ENCODE measurements at places on chromosomes 2 and 18.

DNA sequence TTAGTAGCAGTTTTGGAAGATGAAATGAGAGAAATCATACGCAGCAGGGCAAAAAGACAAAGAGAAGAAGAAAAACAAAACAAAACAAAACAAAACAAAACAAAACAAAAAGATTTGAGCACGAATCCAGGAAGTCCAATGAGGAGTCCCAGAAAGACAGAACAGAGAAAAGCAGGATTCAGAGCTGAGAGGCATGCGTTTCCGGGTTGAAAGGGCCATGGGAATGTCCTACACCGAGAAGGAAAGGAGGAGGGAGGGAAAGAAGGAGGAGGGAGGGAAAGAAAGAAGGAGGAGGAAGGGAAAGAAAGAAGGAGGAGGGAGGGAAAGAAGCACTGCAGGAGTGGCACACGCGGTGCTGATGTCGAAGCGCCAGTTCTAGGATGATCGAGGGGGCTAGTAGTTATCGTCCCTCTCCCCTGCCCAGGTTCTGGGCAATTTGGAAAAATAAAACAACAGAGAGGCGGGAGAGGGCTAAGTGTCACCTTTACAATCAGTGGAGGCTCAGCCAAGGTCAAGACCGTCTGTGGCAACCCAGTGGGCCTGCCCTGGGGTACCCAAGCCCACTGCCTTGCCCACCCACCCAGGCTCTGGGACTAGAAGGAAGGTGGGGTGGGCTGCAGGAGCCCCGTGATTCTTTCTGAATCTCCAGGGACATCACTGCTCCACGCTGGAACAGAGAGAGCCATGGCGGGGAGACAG lies 68.4 kb downstream of the TWIST2 start:
- no peaks in the 10 kb centered on the region for H3K4me1 ChIP-seq
- no peak for DNase-seq
- H3K27ac ChIP-seq: no peak overlapping the region
- no peak overlapping the region for H3K4me3 ChIP-seq

DNA sequence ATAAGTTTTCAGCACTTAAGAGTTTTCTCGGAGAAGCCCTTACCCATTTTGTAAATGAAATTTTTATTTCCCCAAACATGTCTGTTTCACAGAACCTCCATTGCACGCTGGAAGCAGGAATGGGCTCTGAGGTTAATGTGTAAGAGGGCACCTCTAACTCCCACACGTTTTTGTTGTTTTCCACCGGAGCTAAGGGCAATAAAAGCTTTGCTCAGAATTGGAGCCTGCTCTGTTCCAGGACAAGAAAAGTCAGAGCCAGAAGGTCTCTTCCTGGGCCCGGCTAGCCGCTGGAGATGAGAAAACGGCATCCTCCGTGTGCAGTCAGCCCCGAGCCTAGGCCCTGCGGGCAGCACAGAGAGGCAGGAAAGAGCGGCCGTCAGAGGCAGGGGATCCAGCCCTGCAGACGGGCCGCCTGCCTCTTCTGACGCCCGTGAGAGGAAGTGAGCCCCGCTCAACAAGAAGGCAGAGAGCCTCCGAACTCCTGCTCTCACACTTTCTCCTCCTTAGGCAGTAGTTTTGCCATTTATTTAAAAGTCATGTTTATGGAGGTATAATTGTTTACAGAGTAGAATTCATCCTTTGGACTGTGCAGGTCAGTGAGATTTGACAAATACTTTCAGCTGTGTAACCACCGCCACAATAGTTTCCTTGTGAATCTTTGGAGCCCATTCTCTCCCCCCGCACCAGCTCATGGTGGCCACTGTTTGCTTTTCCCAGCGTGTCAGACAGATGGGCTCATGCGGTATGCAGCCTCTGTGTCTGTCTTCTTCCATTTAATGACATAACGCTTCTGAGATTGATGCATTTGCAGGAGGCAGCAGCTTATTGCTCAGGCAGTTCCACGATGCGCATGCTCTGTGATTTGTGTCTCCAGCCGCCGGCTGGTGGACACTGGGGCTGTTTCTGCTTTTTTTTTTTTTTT lies 117.3 kb downstream of the GALR1 start:
- DNase-seq: no peak
- H3K4me3 ChIP-seq: no peak overlapping the region
- no peaks in the 10 kb centered on the region for H3K4me1 ChIP-seq

DNA sequence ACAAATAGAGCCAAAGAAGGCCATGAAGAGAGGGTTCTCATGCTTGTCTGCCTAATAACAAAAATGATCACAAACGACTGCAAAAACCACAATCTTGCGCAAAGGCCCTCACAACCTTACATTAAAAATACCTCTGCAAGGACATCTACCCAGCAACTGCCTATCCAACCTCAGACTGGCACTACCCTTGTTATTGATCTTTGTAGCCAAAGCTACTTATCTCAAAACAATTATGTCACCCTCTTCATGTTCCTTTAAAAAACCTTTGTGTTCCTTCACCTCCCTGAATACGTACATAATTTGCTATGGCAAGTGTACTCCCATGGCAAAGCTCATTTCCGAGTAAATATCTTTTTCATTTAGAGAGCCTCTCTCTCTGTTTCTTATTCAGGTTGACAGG lies 44.1 kb downstream of the TMEM163 start:
- H3K27me3 ChIP-seq: no peaks in the 10 kb centered on the region
- no peaks in the 10 kb centered on the region for H3K36me3 ChIP-seq
- H3K4me1 ChIP-seq: peaks cover 37% of the 10 kb centered on the region
- H3K4me3 ChIP-seq: no peak overlapping the region
- DNase-seq: no peak

- no peak overlapping the region for H3K4me3 ChIP-seq
- H3K36me3 ChIP-seq: no peaks in the 10 kb centered on the region
- DNase-seq: no peak
- peaks cover 13% of the 10 kb centered on the region for H3K4me1 ChIP-seq
- H3K27ac ChIP-seq: no peak overlapping the region
These were observed 3.7 kb downstream of the NPPC start for GRCh38 chr2:231922311-231923009.

DNA sequence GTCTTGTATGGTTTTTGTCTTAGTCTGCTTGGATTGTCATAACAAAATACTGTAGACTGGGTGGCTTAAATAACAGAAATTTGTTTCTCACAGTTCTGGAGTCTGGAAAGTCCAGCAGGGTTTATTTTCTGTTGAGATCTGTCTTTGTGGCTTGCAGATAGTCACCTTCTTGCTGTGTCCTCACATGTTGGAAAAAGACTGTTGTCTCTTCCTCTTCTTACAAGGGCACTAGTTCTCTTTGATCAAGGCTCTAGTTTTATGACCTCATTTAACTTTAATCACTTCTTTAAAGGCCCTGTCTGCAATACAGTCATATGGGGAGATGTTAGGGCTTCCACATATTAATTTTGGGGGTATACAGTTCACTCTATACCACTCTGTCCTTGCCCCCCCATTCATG lies 56.5 kb downstream of the NBEAL1 start:
- H3K36me3 ChIP-seq: peaks cover 8% of the 10 kb centered on the region
- H3K4me3 ChIP-seq: no peak overlapping the region
- H3K4me1 ChIP-seq: no peaks in the 10 kb centered on the region
- H3K27ac ChIP-seq: no peak overlapping the region

DNA sequence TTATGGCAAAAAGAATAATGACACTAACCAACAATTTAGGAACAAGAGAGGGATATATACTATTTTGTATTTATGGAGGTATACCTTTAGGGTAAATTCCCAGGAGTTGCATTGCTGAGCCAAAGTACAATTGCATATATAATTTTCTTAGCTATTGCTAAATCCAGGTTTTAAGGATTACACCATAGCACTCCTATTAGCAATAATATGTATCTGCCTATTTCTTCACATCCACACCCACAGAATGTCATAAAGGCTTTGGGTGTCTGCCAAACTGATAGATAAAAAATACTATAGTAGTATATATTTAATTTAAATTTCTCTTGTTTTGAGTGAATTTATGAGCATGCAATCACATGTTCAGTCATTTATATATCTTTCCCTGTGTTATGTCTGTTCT lies 11.5 kb upstream of the SERPINB13 start:
- no peaks in the 10 kb centered on the region for H3K4me1 ChIP-seq
- H3K27ac ChIP-seq: no peak overlapping the region
- no peak overlapping the region for H3K4me3 ChIP-seq
- no peak for DNase-seq
- H3K27me3 ChIP-seq: peaks cover 4% of the 10 kb centered on the region
- H3K36me3 ChIP-seq: no peaks in the 10 kb centered on the region

DNA sequence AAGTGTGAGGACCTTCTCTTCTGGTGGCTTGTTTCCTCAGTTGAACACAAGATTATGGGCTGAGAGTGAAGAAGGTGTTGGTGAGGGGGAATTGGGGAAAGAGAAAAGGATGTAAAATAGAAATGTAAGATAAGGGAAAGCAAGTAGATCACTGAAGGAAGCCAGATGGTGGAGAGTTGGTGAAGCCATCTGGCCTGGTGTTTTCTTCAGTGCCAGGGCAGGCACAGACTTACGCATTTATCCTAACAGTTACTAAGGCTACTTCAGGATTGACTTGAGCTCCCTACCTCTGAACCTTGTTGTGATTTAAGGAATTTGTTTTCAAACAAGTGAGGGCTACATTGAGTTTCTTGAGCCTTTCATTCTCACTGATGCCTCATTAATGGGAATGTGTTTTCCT lies 113.8 kb downstream of the GALNT1 start:
- peaks cover 40% of the 10 kb centered on the region for H3K36me3 ChIP-seq
- no peaks in the 10 kb centered on the region for H3K4me1 ChIP-seq
- H3K27ac ChIP-seq: no peak overlapping the region
- H3K4me3 ChIP-seq: no peak overlapping the region

DNA sequence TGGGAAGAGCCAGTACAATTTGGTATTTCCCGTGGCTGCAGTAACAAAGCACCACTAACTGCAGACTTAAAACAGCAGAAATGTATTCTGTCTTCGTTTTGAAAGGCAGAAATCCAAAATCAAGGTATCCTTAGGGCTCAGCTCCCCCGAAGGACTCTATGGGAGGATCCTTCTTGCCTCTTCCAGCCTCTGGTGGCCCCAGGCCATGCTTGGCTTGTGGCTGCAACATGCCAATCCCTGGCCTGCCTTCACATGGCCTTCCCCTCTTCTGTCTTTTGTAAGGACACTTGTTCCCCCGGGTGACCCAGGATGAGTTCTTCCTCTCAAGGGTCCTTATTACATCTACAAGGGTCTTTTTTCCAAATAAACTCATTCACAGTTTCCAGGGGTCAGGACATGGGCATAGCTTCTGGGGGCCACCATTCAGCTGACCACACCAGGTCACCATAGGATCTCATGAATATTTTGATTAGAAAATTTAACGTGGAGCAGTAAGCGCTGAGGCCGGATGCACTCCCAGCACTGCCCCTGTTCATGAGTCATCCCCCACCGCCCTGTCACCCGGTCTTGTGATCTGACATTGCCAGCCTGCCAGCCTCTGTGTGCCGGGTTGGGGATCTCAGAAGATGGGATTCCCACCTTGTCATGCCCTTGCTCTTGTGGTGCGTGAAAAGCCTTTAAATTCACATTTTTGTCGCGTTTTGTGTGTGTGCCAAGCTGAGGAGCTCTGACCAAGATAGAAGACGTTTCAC lies 61.2 kb upstream of the B3GNT7 start:
- H3K36me3 ChIP-seq: no peaks in the 10 kb centered on the region
- H3K27ac ChIP-seq: no peak overlapping the region
- no peak overlapping the region for H3K4me3 ChIP-seq
- H3K4me1 ChIP-seq: no peaks in the 10 kb centered on the region

DNA sequence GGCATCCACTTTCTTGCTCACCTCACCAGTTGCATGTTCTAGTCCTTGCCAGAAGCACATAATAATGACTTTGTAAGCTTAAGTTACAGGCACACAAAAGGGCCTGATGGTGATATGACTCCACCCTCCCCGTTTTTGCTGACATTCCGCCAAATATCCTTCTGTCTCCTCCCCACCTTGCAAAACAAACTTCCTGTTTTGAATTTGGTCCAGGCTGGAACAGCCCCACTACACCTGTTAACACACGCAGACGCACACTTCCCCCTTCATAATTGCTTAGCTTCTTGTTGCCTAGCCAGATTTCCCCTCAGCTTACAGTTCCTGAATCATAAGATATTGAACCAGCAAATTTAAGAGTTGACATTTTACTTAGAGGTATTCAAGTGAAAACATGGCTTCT lies at the start of gene MGAT5:
MGAT5 (plus strand) TSS at position 269 of the 400 bp plus-strand sequence. CDS start 332 bp downstream, outside the sequence.
- no peaks in the 10 kb centered on the region for H3K27me3 ChIP-seq
- peak within 1 kb of the TSS; percentile 74 for H3K4me3 ChIP-seq
- H3K36me3 ChIP-seq: peaks cover 15% of the 10 kb centered on the region
- H3K4me1 ChIP-seq: peaks cover 95% of the 10 kb centered on the region

GRCh38 chr2:235371018-235371417 lies 122.8 kb upstream of the AGAP1 start:
- H3K4me1 ChIP-seq: no peaks in the 10 kb centered on the region
- no peak for DNase-seq
- no peak overlapping the region for H3K4me3 ChIP-seq
- no peak overlapping the region for H3K27ac ChIP-seq
- no peaks in the 10 kb centered on the region for H3K27me3 ChIP-seq
- H3K36me3 ChIP-seq: no peaks in the 10 kb centered on the region

DNA sequence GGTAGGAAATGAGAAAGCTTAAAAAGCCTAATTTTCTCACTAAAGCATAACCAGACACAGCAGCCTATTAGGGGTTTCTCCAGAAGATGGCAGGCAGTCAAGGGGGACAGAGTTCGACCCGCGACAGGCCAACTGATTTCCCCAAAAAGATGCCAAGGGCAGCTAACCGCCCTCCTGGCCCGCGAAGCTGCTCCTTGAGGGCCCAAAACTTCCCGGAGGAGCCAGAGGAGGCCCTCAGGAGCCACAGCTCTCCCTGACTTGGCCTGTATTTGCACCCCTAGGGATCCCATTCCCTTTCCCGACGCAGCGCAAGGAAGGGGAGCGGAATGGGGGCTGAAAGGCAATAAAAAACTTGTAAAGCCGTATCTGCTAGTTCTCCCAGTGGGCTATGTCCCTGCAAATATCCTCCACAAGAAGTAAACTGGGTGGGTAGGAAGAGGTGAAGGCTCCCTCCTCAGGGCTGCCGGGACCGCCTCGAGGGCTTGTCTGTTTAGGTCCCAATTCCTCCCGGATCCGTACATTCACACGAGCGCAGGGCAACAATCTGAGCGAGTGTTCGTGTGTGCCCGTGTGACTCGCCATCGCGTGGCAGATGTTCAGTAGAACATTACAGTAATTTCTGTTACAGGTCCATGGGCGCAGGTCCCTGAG lies 756 bp upstream of the NAGK start:
- peak; percentile 27 for DNase-seq
- peaks cover 87% of the 10 kb centered on the region for H3K4me1 ChIP-seq
- peak overlapping the region; percentile 97 for H3K4me3 ChIP-seq
- peak overlapping the region; percentile 99 for H3K27ac ChIP-seq
- no peaks in the 10 kb centered on the region for H3K27me3 ChIP-seq

GRCh38 chr18:56086786-56087185 lies 498.8 kb upstream of the TCF4 start:
- no peak for DNase-seq
- no peak overlapping the region for H3K4me3 ChIP-seq
- H3K4me1 ChIP-seq: peaks cover 19% of the 10 kb centered on the region
- no peaks in the 10 kb centered on the region for H3K36me3 ChIP-seq
- no peak overlapping the region for H3K27ac ChIP-seq
- H3K27me3 ChIP-seq: no peaks in the 10 kb centered on the region
